ENCODE measurements at places on chromosomes 12 and 14.

DNA sequence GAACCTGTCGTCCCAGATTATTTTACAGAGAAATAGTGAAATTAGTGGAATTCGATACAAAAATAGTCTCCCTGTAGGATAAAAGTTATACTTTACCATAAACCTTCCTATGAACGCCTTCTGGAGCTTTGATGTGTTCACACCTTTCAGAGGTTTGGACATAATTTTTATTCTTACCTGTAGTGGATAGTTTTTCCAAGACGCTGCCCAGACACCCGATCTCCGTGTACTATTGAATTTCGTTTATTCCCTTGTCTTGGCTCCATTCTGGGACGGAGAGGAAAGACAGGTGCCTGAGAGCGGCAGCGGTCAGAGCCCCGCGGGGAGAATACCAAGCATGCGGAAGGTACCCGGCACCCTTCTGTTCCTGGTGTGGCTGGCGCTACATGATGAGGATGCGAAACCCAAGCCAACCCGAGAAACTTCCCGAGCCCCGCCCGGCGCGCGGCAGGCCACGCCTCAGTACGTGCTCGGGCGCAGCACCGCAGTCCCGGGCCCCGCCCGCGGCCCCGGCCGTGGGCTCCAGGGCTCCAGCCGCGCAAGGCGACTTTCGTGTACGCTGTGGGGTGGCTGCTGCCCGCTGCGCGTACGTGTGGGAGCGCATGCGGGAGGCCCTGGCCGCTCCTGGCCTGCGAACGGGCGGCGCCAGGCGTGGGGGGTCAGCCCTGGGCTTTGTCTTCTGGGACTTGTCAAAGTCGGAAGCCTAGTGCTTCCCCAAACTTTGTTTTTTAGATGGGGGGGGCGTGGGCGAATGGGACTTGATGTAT is 11.3 kb upstream of the SNAPC1 start:
- peak overlapping the region; percentile 60 for H3K27ac ChIP-seq
- H3K27me3 ChIP-seq: no peaks in the 10 kb centered on the region
- peak overlapping the region; percentile 65 for H3K4me3 ChIP-seq
- H3K4me1 ChIP-seq: peaks cover 13% of the 10 kb centered on the region

- H3K4me1 ChIP-seq: no peaks in the 10 kb centered on the region
- H3K36me3 ChIP-seq: no peaks in the 10 kb centered on the region
- no peak for DNase-seq
- H3K27ac ChIP-seq: no peak overlapping the region
- H3K27me3 ChIP-seq: no peaks in the 10 kb centered on the region
- H3K4me3 ChIP-seq: no peak overlapping the region
Observed at GRCh38 chr14:22178333-22178839, 410.6 kb downstream of the DAD1 start.

- H3K4me3 ChIP-seq: no peak overlapping the region
- no peak for DNase-seq
- no peaks in the 10 kb centered on the region for H3K36me3 ChIP-seq
- no peaks in the 10 kb centered on the region for H3K4me1 ChIP-seq
Observed at GRCh38 chr14:74271365-74271764, 31.4 kb downstream of the ABCD4 start.

DNA sequence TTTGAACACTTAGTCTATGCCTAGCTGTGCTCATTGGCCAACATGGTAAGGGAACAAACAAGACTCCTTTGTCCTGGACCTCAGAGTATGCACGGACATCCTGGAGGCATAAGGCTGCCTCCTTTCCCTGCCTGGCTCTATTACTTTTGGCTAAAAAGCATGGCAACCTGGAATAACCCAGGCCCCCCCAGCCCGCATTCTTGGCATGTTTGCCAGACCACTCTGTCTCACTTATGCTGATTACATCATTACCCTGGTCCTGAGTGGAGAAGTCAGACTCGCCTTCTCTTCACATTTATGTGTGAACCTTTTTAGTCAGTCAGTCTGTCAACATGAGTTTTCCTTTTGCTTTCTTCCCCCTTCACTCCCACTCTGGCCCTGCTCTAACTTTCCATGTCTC is 58.0 kb upstream of the ELK3 start:
- H3K36me3 ChIP-seq: no peaks in the 10 kb centered on the region
- peaks cover 3% of the 10 kb centered on the region for H3K27me3 ChIP-seq
- no peak overlapping the region for H3K27ac ChIP-seq
- no peak for DNase-seq
- H3K4me3 ChIP-seq: no peak overlapping the region

- H3K27me3 ChIP-seq: no peaks in the 10 kb centered on the region
- H3K36me3 ChIP-seq: peaks cover 17% of the 10 kb centered on the region
- H3K4me3 ChIP-seq: no peak overlapping the region
Observed at GRCh38 chr14:76306131-76306530, 69.8 kb upstream of the ESRRB start.

- no peaks in the 10 kb centered on the region for H3K36me3 ChIP-seq
- no peak overlapping the region for H3K27ac ChIP-seq
- DNase-seq: no peak
- no peak overlapping the region for H3K4me3 ChIP-seq
Observed at GRCh38 chr12:1851151-1851701, 30.9 kb downstream of the LRTM2 start.

DNA sequence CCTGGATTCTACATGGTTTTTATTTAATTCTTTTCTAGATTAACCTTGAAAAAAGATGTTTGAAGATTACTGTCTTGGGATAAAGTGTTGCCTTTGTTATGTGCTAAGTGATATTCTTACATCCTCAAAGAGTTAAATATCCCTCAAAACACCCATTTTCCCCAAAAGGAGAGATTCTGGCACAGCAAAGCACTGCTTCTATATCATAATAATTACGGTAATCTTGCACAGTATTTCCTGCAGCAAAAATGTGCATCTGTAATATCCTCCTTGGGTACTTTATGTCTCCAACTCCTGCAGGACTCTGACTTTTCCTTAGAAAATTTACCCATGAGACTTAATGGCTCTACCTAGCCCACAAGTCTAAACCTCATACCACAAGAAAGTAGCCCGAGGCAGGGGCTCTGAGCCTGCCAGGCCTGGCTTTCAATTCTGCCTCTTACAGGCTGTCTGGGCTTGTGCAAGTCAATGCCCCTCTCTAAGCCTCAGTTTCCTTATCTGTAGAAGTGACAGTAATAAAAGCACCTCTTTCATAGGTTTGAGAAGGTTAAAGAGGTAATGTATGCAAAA is 45.8 kb downstream of the SVOP start:
- no peak overlapping the region for H3K4me3 ChIP-seq
- H3K36me3 ChIP-seq: no peaks in the 10 kb centered on the region
- no peak for DNase-seq
- no peaks in the 10 kb centered on the region for H3K4me1 ChIP-seq

DNA sequence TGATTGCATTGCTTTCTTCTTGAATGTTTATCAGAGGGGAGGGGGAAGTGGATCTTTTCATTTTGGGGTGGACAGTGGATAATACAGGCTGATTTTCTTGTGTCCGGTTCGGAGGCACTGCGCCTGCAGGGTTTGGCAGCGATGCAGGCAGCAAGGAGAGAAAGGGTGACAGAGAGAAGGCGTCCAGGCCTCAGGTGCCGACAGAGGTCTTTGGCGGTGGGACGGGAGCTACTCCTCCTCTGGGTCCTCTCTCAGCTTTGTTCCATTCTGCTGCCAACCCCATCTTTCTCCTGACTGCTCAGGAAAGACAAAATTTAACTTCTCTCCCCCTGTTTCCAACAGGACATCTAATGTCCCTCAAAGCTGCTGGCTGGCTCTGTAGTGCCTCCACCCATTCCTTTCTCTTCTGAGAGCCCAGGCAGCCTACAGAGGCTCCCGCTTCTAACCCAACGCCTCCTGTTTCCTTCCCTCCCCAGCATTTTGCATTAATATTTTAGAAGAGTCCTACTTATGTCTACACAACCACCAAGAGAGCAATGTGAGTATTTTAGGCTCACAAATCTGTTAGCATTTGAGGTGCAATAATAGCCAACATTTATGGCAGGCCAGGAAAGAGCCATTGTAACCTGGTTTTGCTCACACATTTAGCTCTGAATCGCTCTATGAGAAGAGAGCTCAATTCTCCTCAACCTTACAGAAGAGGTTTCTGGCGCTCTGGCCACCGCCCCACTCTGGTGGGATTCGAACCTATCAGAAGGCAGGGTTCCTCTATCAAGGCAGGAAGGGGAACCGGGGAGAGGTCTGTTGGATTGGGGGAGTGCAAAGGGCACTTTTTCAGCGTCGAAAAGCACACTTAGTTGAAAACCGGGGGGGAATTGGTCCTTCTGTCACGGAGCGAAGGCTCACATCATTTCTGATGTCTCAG is 7.1 kb upstream of the TBX5 start:
- H3K4me1 ChIP-seq: peaks cover 6% of the 10 kb centered on the region
- H3K36me3 ChIP-seq: no peaks in the 10 kb centered on the region

- no peak overlapping the region for H3K27ac ChIP-seq
- H3K4me3 ChIP-seq: no peak overlapping the region
- peaks cover 5% of the 10 kb centered on the region for H3K4me1 ChIP-seq
- no peaks in the 10 kb centered on the region for H3K36me3 ChIP-seq
Observed at GRCh38 chr14:105478398-105479251, 4.0 kb downstream of the CRIP2 start.

- H3K27ac ChIP-seq: no peak overlapping the region
- no peak overlapping the region for H3K4me3 ChIP-seq
- H3K4me1 ChIP-seq: peaks cover 3% of the 10 kb centered on the region
Observed at GRCh38 chr12:57262126-57262822, 11.3 kb upstream of the STAC3 start.

- H3K4me1 ChIP-seq: no peaks in the 10 kb centered on the region
- H3K36me3 ChIP-seq: no peaks in the 10 kb centered on the region
- DNase-seq: no peak
- H3K27ac ChIP-seq: no peak overlapping the region
- H3K27me3 ChIP-seq: peaks cover 53% of the 10 kb centered on the region
- no peak overlapping the region for H3K4me3 ChIP-seq
Observed at GRCh38 chr12:124276337-124276736, 18.6 kb upstream of the RFLNA start.

DNA sequence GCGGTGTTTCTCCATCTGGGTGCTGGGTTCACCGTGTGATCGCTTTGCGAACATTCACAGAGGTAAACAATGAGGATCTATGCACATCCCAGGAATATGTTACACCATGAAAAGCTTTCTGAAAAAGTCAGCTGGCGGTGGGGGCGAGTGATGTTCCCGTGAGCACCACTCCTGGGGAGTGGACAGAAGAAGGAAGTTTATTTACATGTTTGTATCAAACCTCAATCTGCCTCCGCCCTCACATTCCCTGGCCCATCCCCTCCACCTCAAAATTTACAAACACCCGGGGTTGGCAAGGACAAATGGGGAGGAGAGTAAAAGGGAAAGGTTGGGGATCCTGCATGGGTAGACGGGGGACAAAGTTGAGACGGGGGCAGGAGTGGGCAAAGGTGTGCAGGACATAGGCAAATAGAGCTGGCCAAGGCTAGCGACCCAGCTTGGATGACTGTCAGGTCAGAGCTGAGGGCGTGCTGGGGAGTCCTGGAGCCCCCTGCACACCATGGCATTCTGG is 6.9 kb downstream of the TNFRSF1A start:
- DNase-seq: no peak
- H3K4me1 ChIP-seq: peaks cover 43% of the 10 kb centered on the region
- no peak overlapping the region for H3K4me3 ChIP-seq
- peaks cover 60% of the 10 kb centered on the region for H3K36me3 ChIP-seq

DNA sequence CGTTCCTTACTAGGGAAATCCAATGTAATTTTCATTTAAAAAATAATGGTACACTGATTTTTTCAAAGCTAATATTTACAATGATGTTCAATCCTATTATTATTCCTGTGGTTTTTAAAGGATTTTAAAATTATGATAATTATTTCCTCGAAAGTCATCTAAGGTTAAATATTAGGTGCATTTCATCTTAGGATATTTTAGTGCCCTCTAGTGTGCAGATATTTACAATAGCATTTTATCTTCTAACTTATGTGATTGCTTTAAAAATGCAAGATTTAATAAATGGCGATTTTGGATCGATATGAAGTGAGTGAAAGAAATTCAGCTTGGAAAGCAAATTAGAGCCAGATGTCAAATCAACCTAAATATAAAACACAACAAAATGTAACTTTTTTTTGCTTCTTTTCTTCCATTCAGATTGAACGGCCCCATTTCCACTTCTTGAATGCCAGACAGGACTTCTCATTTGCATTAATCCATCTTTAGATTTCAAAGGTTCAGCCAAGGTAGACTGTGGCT is 293.5 kb downstream of the SLC6A15 start:
- no peak overlapping the region for H3K27ac ChIP-seq
- H3K36me3 ChIP-seq: no peaks in the 10 kb centered on the region
- no peak overlapping the region for H3K4me3 ChIP-seq
- no peaks in the 10 kb centered on the region for H3K4me1 ChIP-seq
- no peak for DNase-seq

DNA sequence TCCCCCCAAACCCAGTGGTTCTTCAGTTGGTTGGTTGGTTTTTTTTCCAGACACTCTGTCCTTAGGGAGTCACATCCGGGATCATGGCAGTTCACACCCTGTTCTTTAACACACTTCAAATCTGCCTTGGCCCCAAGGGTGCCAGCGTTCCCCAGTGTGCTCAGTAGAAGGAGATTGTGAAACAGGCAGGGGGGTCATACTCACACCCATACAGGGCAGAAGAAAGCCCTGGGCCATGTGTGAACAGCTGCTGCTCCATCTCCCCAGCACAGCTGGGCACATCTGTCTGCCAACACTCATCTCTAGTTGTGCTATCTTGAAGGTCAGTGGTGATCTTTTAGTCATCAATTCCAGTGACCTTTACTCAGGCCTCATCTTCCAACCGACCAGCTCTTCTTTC is 64.4 kb upstream of the FUT8 start:
- no peak overlapping the region for H3K27ac ChIP-seq
- H3K27me3 ChIP-seq: 0 out of 3 replicates have a peak, but pooled peaks cover 2% of the 10 kb centered on the region
- H3K36me3 ChIP-seq: no peaks in the 10 kb centered on the region
- H3K4me3 ChIP-seq: no peak overlapping the region

DNA sequence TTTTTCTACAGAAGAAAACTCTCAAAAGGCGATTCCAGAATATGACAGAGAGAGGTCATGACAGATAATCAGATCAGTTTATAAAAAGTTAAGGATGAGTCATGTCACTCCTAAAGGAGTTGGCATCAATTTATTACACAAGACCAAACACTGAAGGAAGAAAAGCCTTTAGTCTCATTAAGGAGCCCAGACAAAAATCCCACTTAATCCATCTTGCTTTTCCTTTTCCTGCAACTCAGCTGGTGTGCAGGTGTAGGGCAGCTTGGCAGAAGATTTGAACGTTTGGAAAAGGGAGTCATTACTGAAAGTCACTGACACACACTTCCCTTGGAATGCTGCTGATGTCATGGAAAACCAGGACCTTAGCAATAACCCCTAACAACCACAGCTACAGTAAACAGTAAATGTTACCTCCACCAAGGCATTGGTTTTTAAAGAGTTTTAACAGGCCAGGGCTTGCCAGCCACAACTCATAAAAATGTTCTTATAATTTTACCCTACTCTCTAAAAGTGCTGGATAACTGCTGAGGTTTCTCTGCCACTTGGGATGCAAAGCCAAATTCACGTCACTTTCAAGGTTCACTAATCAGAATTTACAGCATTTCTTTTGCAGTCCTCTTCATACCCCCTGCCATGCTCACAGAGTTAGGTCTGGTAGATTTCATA is 320.6 kb downstream of the RAD51B start:
- no peak overlapping the region for H3K27ac ChIP-seq
- no peaks in the 10 kb centered on the region for H3K27me3 ChIP-seq
- H3K4me3 ChIP-seq: no peak overlapping the region
- H3K4me1 ChIP-seq: no peaks in the 10 kb centered on the region

- H3K27ac ChIP-seq: no peak within 1 kb of the TSS
- no peaks in the 10 kb centered on the region for H3K27me3 ChIP-seq
- H3K36me3 ChIP-seq: no peaks in the 10 kb centered on the region
- DNase-seq: no peak
Observed at GRCh38 chr12:10849425-10849878, at the start of gene PRR4. TSS of gene PRR4 (minus strand) at chr12:10849475. CDS start at chr12:10849437, 38 bp downstream.

- H3K27me3 ChIP-seq: no peaks in the 10 kb centered on the region
- no peaks in the 10 kb centered on the region for H3K4me1 ChIP-seq
- H3K36me3 ChIP-seq: no peaks in the 10 kb centered on the region
- no peak overlapping the region for H3K4me3 ChIP-seq
Observed at GRCh38 chr14:86712176-86712575, 1182.2 kb downstream of the FLRT2 start.

All from K562 (cell line).